GM23338 (cell line): ENCODE measurements at places on chromosomes 7 and 10. TPM values are rescaled to one million over a fixed set of nuclear protein-coding genes. Genes with fewer than 3 reads are reported as not detected.

Gene ZNF735
- not detected in 2 replicates for polyA plus RNA-seq

Gene ADAM12
- 0.13 TPM in 1 of 2 replicates, not detected in the other for polyA plus RNA-seq

Gene GNGT1
- polyA plus RNA-seq: 0.87 and 1.6 TPM in 2 replicates

Gene PTF1A
- not detected in 2 replicates for polyA plus RNA-seq

Gene CYP3A7
- polyA plus RNA-seq: 0.12 and 0.19 TPM in 2 replicates

DNA sequence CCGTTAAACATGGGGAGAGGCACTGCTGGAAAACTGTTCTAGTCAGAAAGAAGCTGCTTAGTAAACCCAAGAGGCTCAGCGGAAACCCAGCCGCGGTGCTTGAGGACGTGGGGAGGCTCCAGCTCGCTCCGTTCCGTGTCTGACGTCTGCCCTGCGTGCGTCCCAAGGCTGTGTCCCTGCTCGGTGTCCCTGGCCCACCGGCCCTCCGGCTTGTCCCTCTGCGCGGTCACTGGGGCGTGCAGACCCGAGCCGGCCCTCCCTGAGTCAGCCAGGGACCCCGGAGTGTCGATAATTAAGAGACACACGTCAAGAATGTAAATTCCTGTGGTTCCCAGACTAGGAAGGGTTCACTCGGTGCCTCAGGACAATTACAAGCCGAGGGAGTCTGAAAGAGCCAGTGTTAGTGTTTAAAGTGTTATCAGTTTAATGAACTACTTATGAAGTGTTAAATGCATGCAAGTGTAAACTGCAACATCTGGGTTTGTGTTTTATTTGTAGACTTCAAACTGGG, 98.9 kb downstream of the WDR11 start:
- peak; percentile 64 for DNase-seq

DNA sequence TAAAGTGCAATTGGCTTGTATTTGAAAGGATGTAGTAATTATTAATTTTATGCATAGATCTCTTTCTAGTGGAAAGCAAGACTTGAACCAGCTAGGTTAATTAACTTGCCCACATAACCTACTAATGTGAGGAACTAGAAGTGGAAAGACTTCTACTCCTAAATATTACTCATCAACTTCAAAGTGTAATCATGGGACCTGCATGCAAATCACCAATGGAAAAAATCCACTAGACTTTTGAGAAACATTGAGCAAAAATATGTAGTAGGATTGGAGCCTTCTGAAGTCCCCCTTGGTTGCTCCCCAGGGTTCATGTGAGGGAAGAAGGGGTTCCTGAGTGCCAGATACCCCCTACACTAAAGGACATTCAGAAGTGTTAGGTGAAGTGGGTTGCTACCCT, 240.2 kb downstream of the PTEN start:
- no peak for DNase-seq

GRCh38 chr10:89002226-89002978, 11.8 kb downstream of the FAS start:
- DNase-seq: no peak

DNA sequence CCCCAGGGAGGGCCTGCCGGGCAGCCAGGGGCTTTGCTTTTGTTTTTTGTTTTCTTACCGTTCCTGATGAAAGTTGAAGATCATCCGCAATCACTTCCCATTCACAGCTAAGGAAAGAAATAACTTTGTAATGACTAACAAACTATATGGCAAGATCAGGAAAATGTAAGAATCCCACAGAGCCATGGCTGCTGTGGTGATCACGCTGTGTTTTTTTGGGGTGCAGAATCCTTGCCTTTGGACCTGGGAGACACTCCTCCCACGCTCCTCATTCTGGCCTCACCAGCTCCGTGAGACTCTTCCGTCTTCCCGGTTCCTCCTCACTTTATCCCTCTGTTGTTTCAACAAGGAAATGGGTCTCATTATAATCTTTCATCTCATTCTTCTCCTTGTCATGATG, 443.0 kb upstream of the MGMT start:
- no peak for DNase-seq

DNA sequence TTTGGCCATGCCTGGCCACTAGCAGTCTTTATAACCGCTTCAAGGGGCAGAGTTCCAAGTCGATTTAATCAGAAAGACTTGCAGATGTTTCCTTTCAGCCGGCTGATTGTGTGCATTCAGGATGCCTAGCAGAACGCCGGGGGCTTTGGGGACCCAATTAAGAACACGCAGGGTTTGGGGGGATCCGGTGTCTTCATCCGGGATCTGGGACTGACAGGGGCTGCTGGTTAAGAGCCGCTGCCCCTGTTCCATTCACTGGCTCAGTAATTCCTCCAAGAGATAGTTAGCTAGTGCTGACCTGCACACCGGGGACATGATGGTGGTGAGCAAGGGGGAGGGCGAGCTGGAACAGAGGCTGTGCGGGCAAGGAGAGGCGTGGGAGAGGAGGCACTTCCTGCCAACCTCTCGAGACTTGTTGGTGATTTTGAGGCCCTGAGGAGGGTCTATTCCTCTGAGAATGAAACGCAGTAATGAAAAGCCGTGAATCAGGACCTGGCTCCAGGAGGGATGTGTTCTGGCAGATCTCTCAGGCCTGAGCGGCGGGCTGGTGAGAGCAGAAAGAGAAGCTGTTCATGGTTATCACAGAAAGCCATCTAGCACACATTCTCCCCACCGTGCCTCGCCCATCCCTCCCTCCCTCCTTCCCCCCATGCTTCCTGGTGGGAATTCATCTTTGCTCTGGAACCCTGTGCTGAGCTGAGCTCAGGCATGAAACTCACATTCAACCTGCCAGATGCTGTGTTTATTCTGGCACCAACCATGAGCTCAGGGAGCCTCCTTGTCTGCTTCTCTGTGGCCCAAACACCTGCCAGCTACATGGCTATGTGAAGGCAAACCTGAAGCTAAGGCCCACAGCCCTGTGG, 152.0 kb downstream of the CCDC3 start:
- DNase-seq: no peak

DNA sequence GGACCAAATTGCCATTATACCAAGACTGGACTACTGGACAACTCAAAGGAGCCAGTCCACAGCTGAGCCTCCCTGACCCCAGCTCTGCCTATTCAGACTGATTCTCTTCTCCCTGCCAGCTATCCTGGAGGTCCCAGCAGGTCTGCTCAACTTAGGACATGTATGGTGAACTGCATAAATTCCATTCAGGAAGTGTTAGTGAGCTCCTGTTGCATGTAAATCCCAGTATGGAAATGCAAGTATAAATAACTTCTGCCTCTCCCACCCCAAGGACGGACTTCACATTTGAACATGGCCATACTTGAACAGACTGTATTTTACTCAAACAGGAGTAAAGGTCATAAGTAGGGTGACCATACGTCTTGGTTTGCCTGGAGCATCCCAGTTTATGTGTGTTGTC, 128.4 kb downstream of the CHCHD3 start:
- no peak for DNase-seq

DNA sequence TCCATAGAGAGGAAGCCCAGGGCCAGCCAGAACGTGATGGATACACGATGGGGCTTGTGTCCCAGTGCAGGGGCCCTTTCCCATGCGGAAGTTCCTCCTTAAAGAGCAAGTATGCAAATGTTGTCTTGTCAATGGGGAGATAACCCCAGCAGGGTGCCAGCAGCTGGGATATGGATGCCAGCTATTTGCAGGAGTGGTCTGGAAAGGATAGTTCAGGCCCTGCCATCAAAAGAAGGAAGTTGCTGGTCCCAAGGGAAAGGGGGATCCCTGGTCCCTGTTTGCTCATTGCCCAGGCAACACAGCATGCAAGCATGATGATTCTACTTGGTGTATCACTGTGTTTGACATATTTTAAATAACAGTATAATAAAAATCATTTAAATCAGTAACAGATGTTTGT, 73.1 kb upstream of the HECW1 start:
- peak; percentile 62 for DNase-seq

DNA sequence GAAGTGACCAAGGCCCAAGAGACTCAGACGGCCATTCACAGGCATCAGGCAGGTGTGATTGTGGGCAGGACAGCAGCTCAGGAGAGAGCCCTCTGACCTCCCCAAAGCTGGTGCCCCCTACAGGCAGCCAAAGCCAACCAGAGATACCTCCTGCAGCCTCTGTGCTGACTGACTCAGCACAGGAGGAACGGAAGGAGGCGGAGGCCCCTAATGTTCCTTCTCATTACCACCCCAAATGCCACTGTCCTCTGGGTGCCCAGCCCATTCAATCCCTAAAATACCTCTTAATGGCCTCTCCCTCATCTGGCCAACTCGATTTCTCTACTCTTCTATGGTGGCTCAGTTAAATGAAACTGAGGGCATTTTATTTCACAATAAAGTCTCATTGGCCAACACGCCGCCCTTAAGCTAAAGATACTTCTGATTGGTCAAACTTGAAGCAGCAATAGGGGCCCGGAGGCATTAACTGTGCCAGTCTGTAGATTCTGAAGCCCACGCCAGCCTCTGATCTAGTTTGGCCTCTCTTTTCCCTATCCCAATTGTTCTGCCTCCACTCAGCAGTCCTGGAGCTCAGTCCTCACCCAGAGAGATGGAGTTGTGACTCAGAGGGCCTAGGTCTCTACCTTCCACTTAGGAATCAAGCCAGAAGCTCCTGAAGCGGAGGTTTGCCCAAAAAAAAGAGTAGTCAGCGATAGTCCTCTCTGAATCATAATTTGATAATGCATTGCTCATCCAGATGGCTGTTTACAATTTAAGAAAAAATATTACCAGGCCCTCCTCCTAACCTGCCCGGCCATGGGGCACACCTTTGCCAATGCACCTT, 1.2 kb downstream of the CYREN start:
- DNase-seq: peak; percentile 79

GRCh38 chr7:107913851-107914250, 22.9 kb downstream of the DLD start:
- DNase-seq: no peak

DNA sequence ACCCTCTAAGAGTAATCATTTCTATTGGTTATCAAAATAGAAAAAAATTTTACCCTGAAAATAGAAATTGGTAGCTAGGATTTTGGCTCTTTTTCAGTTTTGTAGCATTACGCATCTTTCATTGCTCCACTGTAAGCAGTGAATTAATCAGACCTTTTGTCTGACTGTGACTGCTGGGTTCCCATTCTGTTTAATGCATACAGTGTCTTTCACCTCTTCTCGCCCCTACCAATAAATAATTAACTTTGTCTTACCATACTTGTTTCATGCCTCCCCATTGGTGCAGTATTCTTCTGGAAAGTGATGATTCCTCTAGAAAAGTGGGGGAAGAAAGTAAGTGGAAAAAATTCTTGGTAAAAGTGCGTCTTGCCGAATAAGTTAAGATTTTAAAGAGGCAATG, 73.2 kb downstream of the AP3M1 start:
- no peak for DNase-seq

GRCh38 chr7:24075426-24075810, 208.6 kb upstream of the NPY start:
- DNase-seq: no peak

DNA sequence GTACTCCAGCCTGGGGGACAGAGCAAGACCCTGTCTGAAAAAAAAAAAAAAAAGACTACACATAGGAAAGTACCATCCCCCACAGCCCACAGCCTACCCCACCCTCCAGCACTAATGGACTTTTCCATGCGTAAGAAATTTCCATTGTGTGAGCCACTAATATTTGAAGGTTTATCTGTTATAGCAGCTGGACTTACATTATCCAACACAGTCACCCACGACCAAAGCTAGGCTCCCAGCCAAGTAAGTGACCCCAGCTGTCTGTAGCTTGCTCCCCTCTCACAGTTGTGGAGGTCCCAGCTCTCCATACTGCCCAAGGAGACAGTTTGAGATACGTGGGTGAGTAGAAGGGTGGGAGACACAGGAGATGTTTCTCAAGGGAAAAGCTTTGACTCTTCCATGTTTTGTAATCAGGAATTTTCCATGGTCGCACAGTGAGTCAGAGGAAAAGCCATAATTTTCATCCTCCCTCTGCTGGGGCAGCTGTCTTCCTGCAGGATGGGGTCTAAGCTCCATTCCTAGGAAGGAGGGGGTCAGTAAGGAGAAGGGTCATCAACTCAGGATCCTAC, 57.4 kb downstream of the CAV1 start:
- no peak for DNase-seq

DNA sequence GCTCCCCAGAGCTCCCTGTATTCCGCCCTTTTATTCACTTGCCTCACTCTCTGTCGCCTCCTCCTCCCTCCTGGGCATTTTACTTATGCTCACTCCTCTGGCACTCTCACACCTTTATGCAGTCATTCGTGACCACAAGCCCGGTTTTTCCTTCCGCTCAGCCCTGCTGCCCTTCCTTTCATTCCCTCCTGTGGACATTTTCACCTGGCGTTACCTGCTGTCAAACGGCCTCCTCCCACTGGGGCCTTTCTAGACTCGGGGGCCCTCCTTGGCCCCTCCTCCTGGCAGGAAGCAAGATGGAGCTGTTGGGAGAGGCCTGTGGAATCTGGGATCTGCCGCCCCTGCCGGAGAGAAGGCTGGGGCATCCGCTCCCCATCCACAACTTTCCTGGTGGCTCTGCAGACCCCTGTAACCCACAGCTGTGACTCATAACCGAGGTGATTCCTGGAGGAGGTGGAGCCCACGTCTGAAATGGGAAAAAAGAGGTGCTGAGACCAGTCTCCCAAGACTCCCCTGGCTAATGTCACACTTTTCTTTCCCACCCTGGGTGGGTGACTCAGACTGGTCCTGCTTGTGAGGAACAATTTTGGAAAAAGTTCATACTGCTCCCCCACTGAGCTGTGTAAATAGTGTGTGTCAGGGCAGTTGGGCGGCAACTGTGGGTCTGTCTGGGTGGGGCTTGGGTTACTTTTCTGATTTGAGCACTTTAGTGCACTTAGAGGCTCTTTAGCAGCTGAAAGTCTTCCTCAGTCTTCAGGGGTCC, 1.2 kb downstream of the VCL start:
- peak; percentile 73 for DNase-seq

GRCh38 chr7:145183069-145183468, 347.2 kb upstream of the TPK1 start:
- DNase-seq: no peak

DNA sequence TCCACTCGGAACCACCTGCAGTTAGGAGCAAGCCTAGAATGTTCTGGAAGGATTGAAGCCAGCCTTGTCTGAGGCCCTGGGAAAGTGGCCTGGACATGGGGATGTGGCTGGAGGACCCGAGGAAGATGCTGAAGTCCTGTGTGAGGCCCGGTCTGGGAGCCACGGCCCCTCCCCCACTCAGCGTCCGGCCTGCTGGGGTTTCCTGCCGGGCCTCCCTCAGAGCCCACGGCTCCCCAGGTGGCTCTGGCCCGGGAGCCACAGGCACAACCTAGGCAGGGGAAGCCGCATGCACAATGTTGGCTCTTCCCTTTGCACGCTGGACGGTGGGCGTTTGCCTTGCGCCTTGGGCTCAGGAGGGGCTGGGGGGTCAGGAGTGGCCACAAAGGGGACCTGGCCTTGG, 39.0 kb downstream of the UNCX start:
- DNase-seq: no peak
